ENCODE measurements at places on chromosomes 4 and X.

DNA sequence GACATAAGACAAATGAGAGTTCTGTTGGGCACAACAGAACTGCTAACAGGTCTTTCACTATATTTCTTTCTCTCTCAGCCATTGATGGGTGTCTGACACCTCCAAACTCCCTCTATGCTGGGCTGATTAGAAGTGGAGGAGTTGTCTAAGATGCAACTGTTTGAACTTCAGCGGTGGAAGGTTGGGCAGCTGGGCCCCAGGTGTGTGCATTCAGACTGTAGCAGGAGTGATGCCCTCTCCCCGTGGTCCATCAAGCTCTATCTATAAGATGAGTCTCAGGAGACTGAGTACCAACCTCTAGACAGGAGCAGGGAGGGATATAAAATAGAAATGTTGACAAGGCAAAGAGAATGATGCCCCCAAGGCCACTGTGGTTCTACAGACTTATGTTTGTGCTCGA is 28.2 kb upstream of the CHRNA9 start:
- no peak for DNase-seq

DNA sequence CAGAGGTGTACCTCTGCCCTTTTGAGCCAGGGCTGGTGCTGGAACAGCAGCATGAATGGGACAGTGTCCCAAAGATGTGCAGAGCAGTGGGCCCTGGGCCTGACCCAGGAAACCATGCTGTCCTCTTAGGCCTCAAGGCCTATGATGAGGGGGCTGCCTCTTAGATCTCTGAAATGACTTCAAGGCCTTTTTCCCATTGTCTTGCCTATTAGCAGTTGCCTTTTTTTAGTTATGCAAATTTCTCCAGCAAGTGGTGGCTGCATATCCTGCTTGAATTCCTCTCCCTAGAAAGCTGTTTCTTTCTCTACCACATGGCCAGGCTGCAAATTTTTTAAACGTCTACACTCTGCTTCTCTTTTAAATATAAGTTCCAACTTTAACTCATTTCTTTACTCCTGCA is 160.3 kb downstream of the CFAP299 start:
- no peak for DNase-seq

- no peak for DNase-seq
Measured at GRCh38 chr4:114077610-114078009, 98.2 kb upstream of the ARSJ start.

GRCh38 chrX:96386981-96387380 is 297.7 kb upstream of the DIAPH2 start:
- no peak for DNase-seq

DNA sequence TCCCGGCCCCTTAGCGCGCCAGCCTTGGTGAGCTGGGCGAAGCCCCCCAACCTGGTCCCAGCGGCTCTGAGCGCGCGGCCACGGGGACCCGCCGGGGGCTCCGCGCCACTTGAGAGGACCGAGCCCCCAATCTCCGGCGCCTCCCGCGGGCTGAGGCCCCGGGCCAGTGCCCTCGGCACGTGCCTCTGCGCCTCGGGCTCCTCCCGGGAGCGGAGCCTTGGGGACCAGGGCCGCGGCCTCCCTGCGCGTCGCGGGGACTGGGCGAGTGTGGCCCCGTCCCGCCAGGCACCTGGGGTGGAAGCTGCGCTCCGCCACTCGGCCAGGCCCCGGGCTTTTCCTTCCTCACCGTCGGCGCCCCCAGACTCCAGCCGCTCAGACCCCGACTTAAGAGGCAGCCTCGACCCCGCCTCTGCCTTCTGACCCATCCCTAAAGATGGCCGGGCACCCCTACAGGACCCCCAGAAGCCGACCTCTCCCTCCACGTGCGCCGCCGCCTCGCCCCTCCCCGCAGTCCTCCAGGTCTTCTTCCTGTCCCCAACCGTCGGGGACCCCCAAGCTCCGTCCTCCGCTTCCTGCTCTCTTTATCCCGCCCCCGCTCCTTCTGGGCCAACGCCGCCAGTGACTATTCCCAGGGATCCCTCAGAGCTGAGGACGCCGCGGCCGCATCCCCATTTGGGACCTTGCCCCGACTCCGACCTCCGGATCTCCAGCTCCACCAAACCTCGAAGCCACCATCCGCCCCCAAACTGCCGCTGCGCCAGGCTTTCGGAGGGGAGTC is 752 bp downstream of the ERAS start:
- DNase-seq, result no peak

DNA sequence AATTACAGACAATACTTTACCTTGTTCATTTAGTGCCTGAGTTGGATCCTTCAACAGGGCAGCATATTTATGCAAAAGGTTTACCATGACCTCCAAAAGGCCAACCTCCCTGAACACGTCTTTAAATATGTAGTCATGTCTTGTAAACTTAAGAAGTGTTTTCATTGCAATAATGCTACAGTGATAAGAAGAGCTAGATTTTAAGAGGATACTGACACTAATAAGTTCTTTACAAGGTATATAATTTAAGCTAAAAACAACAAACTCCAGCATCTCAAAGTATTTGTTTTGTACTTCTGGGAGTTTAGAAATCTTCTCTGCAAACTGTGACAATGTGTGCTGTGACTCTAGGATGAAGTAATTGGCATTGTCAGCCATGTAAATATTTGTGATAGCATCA is 145.4 kb downstream of the WDFY3 start:
- no peak for DNase-seq

DNA sequence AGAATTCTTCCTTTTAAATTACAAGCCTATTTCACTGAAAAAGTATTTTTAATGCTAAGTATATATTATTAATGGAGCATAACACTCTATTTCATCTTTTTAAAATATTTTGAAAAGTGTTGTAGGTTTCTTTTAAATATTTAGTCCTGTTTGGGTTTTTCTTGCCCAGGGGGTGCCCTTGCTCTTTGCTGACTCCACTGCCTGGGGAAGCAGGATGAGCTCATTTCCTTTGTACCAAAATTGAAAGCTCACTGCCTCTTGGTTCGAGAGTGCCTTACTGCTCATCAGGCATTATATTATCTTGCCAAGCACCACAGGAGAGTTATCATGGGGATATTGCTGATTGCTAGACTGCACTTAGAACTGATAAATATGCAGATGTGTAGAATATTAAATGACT is 819.2 kb downstream of the PCDH18 start:
- no peak for DNase-seq

DNA sequence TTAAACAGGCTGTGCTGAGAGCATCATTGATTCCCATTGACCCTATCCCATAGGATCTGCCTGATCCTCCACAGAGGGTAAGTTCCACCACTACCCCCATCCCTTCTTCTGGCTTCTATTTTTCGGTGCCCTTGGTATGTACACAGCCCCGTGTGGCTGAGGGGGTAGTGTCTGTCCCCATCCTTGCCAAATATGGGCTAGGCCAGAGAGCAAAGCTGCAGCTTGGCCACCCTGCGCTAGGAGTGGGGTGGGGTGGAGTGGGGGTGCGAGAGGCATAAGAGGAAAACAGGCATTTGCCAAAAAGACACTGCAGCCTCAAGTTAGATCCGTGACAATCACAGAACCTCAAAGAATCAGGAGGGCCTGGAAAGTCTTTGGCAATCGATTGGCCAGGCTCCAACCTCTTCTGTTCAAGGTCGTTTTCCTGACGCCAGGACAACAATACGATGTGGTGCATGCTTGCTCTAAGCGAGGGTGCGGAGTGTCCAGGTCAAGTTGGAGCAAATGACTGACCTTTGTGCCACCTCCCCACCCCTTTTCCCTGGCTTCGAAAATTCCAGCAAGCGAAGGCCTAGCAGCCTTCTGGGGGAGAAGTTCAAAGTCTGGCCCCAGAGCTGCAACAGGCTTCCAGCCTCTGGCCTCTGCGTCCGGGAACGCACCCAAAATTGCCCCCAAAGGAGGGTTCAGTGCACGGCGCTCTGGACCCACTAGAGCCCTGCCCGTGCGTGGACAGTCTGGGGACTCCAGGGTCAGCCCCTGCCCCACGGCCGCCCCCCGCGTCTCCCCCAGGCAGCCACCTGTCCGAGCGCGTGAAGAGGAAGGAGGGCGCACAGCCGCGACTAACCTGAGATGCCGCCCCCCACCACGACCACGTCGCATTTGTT is 598 bp downstream of the MAOB start:
- DNase-seq, result no peak

DNA sequence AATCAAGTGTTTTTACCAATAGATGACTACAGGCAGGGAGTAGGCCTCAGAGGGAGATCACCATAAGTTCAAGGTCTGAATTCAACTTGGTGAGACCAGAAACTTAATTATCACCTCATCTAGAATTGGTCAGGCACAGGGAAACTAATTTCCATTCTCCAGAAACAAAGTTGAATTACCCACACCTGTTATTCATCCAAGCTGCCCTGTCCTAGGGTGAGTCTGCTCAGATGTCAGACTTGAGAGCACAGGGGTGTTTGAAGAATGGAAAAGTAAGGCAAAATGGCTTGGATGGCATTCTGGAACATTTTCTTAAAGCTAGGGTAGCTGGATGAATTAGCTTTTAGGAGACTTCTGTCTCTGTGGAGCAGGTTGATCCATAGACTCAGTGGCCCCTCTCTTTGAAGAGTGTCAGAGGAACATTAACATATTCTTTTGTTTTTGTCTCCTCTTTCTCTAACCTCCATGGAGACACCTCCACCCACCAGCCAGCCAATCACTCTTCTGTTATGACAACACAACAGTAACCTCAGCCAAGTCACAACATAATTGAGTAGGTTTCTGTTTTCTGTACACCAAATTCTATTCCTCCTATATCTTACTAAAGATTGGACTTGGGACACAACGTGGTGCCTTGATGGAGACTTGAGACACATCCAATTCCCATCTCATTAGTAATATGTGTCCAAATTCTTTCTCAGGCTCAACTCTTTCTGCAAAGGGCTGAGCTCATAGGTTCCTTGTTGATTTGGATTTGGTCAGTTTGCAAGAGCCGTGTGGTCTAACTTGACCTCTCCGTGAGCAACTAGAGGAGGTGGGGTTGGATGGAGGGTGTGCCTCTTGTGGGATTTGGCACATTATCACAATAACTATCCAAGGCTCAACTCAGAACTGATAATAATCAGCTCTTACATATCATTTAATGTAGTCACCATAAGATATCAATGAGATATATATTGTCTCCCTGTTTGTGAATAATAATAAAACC is 45.1 kb downstream of the VSIG4 start:
- DNase-seq, result no peak

GRCh38 chrX:152821145-152821765 is 9.3 kb downstream of the CETN2 start:
- no peak for DNase-seq

GRCh38 chr4:110808351-110808878 is 185.5 kb upstream of the PITX2 start:
- no peak for DNase-seq

GRCh38 chr4:156021298-156021697 is 67.6 kb upstream of the CTSO start:
- DNase-seq, result no peak

- DNase-seq, result no peak
Measured at GRCh38 chrX:12582649-12583048, 208.6 kb upstream of the PRPS2 start.

DNA sequence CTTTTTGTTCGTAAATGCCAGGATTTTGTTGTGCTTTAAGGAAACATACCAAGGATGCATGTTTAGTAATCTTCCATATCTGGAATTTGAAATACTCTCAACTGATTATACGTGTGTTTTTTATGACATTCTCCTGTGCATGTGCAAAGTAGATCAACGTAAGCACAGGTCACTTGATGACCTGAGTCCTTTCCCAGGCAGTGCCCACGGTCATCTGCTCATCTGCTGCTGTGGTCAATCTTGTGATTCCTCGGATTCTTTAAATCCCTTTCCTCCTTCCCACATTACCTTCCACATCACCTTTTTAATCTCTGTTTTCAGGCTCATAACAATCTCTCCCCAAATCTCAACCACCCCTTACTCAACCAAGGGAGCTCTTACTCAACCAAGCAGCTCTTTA is 104.1 kb downstream of the RASL11B start:
- no peak for DNase-seq

GRCh38 chr4:13193662-13194061 is 290.5 kb downstream of the RAB28 start:
- no peak for DNase-seq

DNA sequence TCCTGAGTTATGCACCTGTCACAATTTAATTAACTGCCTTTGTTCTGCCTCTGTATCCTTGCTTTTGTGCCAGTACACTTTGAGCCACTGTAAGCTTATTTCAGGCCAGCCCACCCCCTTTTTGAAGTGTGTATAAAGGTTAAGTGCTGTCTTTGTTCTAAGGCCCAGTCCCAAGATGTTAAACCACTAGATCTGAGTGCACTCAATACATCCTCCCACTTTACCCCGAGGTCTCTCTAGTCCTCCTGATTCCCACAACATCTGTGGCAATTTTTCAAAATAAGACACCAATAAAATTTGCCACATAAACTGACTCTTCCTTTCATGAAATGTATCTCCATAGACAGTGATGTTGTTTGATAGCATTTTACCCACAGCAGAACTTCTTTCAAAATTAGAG is 124.1 kb upstream of the SPIN4 start:
- no peak for DNase-seq

DNA sequence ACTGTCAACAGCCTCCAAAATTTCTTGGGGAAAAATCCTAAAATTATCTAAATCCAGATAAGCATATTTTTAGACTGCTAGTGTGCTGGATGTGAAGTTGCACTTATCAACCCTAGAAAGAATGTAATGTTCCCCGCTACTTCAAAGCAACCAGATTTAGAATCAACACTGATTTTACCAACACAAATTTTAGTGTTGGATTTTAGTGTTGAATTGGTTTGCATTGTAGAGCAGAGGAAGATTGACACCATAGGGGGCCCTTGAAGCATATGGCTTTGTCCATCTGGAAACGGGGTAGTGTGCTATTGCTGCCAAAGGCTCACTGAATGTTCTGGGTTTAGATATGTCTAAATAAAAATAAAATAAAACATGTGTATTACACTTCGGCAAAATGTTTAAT is 126.3 kb upstream of the EMCN start:
- DNase-seq, result no peak

DNA sequence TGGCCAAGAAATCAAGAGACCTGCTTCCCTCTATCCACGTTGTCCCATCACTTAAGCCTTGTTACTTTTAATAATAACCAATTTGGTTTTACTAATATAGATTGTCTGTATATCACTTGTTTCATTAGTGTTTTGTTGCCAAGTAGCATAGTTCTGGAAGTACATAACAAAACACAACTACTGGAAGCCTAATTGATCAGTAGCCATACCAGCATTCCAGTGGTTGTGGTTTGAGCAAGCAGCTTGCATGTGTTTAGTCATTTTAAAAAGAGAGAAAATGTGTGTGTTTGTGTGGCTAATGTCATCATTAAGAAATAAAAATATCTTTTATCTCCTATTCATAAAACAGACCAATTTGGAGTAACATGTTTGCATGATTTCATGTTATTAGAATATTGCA is 70.8 kb downstream of the PTPN13 start:
- no peak for DNase-seq

GRCh38 chr4:56786955-56787354 is 34.5 kb downstream of the SPINK2 start:
- peak; percentile 26 for DNase-seq

GRCh38 chrX:14616836-14617235 is 87.5 kb downstream of the GLRA2 start:
- DNase-seq, result no peak
